SK-MEL-5 (cell line): ENCODE measurements at places on chromosomes 7 and 10.
A peak's percentile ranks its signal among the peaks of the same experiment; 100 is the strongest.

DNA sequence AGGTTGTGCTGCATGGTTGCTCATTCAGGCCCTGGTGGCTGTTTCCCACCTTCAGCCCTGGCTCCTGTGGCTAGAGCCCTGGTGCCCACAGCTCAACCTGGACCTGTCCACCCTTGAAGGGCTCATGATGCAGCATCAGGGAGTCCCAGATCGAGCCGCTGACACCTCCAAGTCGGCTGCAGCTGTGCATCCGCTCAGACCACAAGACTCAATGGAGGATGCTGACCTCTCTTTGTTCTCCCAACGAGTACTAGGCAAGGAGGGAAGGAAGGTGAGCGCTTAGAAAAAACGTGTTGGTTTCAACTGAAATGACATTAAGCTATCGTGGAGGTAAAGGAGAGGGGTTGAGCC, 9.5 kb upstream of the C10orf95 start:
- DNase-seq, result no peak

GRCh38 chr10:42924484-42924883, 141.9 kb downstream of the BMS1 start:
- no peak for DNase-seq

GRCh38 chr10:76357726-76358415, 926.4 kb downstream of the LRMDA start:
- no peak for DNase-seq

GRCh38 chr7:31119249-31119648, 67.1 kb downstream of the ADCYAP1R1 start:
- no peak for DNase-seq

- no peak for DNase-seq
Observed at GRCh38 chr10:3666525-3667302, 118.3 kb downstream of the KLF6 start.

GRCh38 chr10:78706726-78707540, 361.8 kb upstream of the ZMIZ1 start:
- DNase-seq, result no peak

- DNase-seq, result no peak
Observed at GRCh38 chr7:25369786-25370185, 141.5 kb upstream of the NPVF start.

DNA sequence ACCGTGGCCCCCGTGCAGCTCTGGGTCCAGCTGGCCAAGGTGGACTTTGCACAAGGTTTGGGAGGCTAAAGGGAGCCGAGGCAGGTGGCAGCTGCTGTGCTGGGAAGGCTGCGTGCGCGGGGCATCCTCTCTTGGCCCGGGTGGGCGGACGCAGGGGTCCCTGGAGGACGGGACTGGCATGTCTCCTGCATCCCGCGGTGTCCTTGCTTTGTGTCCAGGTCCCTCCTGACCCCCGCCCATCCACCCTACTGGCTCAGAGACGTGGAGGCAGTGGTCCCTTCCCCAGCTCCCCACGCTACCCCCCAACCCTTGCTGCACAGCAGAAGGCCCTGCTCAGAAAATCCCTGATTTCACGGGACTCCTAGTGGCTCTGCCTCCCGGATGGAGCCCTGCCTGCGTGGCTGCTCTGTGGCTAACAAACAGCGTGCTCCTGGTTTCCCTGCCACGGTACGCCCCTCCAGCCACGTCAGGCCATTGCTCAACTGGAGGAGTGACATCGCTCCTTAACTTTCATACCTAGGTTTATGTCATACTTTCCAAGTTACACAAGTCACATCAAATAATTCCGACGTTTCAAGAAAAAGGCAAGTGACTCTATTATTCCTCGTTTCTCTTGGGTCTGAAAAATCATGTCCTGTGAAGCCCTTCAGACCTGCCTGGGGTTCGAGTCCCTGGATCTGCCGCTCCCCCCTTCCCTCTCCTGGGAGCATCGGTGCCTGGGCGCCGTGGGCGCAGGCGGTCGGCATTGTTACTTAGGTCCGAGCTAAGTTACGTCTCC, 421.9 kb downstream of the DNAJB6 start:
- DNase-seq, result no peak

DNA sequence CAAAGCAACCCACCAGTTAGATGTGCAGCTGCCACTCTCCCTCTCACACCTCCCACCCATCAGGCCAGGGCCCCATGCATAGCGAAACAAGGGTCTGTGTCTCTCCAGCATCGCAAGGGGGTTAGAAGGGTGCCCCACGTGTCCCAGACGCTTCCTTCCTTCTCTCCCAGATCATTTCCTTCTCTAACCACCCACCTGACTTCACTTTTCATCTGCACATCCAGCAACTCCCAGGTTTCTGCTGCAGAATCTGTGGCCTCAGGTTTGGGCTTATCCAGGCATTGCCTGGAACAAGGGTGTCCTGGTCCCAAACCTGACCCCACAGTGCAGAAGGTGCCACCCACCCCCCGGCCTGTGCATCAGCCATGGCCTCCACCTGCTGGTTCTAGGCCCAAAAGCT, 14.4 kb downstream of the PDIA4 start:
- no peak for DNase-seq

GRCh38 chr7:157458254-157458633, 121.4 kb downstream of the DNAJB6 start:
- DNase-seq, result no peak

DNA sequence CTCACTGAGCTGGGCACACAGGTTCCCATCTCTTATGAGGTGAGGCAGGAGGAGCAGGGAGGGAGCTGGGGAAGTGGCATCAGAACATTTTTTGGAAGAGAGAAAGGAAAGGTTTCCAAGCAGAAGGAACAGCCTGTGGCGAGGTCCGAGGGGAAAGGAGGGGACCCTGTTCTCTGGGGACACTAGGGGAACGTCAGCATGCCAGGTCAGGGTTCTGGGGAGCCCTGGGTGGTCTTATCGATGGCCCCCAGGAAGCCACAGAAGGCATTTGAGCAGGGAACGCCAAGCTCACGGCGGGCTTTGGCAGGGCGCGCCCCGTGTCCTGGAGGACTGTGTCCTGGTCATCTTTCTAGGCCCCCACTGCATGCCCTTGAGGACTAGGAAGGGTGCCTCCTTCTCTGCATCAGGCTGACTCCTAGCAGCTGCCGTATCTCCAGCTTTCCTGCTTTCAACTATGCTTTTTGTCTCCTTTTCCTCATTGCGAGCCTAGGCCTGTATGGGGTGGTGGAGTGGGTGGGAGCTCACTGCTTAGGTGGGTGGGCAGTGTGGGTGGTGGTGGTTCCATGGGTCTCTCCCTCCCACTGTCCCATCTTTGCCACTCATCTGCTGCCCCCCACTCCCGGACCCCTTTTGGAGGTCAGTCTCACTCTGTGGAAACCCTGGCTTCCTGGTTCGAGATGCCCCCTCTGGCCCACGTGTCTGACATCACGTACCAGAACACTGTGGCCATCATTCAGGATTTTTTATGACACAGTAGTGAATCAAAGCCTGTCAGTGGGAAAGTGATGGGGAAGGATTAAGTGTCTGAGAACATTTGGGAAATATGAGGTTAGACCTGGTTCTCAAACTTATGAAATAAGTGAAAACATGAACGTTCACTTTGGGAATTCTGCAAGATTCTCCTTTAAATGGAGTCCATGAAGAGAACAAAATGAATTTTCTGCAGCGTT, 89.1 kb downstream of the CUX1 start:
- DNase-seq, result no peak

DNA sequence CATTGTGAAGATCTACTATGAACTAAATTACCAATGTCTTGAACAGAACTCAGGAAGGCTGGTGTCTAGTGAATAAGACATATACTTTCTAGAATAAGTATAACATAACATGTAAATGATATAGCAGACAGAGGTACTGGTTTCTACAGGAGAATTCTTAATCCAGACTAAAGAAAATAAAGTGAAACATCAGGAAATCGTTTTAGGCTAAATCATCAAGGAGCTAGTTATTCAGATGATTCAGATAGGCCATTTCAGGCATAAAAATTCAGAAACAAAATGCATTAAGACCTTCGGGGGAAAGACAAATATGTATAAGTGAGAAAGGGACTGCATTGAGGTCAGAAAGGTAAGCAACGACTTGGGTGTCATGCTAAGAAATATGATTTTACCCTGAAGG, 170.6 kb downstream of the LRRN3 start:
- no peak for DNase-seq

DNA sequence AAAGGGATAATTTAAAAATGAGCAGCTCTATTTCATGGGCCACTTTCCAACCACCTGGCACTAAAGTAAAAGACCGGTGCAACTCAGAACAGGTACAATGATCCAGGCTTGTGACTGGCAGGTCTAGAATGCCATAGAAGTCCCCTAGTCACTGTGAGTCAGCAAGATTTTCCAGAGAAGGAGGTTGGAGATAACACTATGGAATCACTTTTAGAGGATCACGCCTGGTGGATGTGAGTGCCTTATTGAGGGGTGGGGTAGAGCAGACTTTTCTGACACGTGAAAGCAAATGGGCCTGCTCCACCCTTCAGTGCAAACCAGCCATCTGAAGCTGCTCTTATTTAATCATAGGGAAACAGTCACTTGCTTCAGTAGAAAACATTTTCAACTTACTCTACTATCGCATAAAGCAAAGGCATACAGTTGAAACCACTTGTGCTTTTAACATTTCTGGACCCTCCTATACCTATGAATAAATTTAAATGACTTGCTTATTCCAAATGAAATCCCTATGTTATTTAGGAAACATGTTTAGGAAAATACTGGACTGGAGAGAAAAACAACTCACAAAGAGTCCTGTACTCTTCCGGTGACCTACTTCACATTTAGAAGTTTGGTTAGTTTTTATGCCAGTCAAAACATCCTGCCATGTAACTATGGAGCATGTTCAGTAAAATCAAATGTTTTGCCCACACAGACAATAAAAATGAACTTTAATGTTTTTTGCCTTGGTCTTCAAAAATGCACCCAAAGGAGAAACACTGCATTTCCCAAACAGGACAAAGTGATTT, 21.5 kb upstream of the AKR1C1 start:
- DNase-seq, result no peak

GRCh38 chr10:78576276-78576675, 492.5 kb upstream of the ZMIZ1 start:
- DNase-seq, result no peak

GRCh38 chr7:129298268-129298893, 73.6 kb downstream of the AHCYL2 start:
- peak; percentile 62 for DNase-seq

DNA sequence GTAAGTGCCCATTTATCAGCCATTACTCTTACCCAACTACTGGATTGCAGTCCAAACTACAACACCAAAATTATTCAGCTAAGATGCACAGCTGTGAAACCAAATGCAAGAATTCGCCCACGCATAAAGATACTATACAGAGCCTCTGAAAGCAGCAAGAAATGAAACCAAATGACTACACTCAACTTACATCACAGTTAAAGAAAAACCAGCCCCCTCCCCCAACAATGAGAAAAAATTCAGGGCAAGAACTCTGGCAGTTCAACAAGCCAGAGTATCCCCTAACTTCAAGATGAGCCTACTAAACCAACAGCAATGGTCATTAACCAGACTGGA, 209.1 kb upstream of the VWC2 start:
- no peak for DNase-seq

- DNase-seq, result peak; percentile 76
Observed at GRCh38 chr10:107425931-107426553, 261.5 kb upstream of the SORCS1 start.

- no peak for DNase-seq
Observed at GRCh38 chr10:865924-866576, 65.5 kb downstream of the LARP4B start.

GRCh38 chr7:140084972-140085371, 22.2 kb upstream of the PARP12 start:
- DNase-seq, result no peak

DNA sequence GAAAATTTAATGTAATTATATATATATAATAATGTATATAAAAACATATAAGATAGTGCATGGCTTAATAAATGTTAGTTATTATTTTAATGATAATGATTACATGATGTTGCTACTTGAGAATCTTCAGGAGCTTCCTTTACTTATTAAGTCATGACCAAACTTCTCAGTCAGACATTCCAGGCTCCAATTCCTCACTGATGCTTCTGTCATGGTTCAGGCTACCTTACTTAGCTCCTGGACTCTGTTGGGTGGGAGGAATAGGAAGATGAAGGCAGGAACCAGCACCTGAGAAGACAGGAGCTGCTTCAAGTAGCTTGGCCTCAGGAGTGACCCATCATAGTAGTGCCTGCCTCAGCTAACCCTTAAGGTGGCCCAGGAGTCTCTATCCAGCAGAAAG, 55.0 kb upstream of the EEPD1 start:
- no peak for DNase-seq

DNA sequence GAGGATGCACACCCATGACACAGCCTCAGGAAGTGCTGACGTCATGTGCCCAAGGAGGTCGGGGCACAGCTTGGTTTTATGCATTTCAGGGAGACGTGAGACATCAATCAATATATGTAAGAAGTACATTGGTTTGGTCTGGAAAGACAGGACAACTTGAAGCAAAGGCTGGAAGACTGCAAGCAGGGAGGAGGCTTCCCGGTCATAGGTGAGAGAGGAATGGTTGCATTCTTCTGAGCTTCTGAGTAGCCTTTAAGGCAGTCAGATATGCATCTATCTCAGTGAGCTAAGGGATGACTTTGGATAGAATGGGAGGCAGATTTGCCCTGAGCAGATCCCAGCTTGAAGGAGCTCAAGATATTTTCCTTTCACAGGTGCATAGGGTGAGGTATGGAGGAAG, 349.5 kb downstream of the TYW1 start:
- DNase-seq, result no peak

GRCh38 chr10:14588084-14588937, 186.4 kb downstream of the FAM107B start:
- no peak for DNase-seq

GRCh38 chr7:1939434-1940401, 269.6 kb downstream of the ELFN1 start:
- peak; percentile 48 for DNase-seq

GRCh38 chr10:49778197-49778596, 16.1 kb upstream of the OGDHL start:
- DNase-seq, result no peak

DNA sequence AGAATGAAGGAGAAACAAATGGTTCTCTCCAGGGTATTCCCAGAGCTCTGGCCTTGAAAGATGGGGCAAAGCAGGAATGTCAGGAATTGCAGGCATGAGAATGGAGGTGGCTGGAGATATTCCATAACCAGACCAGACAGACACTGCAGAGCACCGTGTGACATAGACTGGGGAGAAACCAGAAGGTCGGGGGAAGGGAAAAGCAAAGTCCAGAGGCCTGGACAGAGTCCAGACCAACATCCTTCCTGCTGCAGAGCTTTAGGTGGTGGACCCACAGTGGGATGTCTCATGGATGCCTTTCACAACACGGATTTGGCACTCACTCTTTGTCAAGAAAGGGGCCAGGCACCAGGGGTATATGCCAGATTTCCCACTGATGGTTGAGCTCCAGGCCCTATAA, 177.2 kb upstream of the INHBA start:
- no peak for DNase-seq

DNA sequence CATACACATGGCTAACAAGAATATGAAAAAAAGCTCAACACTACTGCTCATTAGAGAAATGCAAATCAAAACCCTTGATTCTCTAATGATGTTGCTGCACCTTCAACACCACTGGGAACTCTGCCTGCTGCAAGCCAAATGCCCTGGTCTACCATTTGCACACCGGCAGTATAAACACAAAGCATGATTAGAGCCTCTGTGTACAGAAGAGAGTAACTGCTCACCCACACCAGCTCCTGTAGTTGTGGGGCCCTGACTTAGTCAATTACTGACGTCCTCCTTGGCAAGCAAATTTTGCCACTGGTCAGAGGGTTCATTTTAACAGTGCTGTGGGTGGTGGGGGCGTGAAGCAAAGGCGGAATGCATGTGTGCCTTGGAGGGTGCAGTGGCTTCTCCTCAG, 96.1 kb upstream of the RHEB start:
- no peak for DNase-seq
